Hair follicular keratinocyte (primary cell): ENCODE measurements at places on chromosomes 3 and 15. TPM values are rescaled to one million over a fixed set of nuclear protein-coding genes. Genes with fewer than 3 reads are reported as not detected.

EOMES gene
- 1.9 and 2.7 TPM in 2 replicates for total RNA-seq

SLC15A2 gene
- 0.99 and 2.2 TPM in 2 replicates for total RNA-seq

DNAJC17 gene
- total RNA-seq: 23.6 and 70.7 TPM in 2 replicates

SLC2A2 gene
- total RNA-seq: not detected in 2 replicates

RTP4 gene
- 0.47 TPM in 1 of 2 replicates, not detected in the other for total RNA-seq

ANKRD63 gene
- not detected in 2 replicates for total RNA-seq

ZPLD1 gene
- total RNA-seq: 0.72 and 4.1 TPM in 2 replicates

ZNF660 gene
- 0.55 and 0.72 TPM in 2 replicates for total RNA-seq

IL5RA gene
- not detected in 2 replicates for total RNA-seq

IRAK2 gene
- total RNA-seq: 7.9 and 29.7 TPM in 2 replicates

CCDC71 gene
- total RNA-seq: 29.8 and 47.6 TPM in 2 replicates

C3orf38 gene
- total RNA-seq: 10.2 and 11.2 TPM in 2 replicates

BFSP2 gene
- total RNA-seq: not detected in 2 replicates

CTXND1 gene
- not detected in 2 replicates for total RNA-seq

SNX4 gene
- total RNA-seq: 14.8 and 22.8 TPM in 2 replicates

SERINC4 gene
- not detected in 2 replicates for total RNA-seq

MASP1 gene
- total RNA-seq: 0.23 TPM in 1 of 2 replicates, not detected in the other

ZFYVE19 gene
- 40.8 and 42.6 TPM in 2 replicates for total RNA-seq

GOLGA8G gene
- not detected in 2 replicates for total RNA-seq

KIF7 gene
- total RNA-seq: 4.5 and 6.2 TPM in 2 replicates

PLSCR2 gene
- total RNA-seq: not detected in 2 replicates

SLC12A8 gene
- total RNA-seq: 12.5 and 12.9 TPM in 2 replicates

ANKRD34C gene
- not detected in 2 replicates for total RNA-seq

CFAP100 gene
- total RNA-seq: not detected in 2 replicates

SLC51A gene
- total RNA-seq: not detected in 2 replicates
